ENCODE measurements at places on chromosomes 2 and 18. TPM values are rescaled to one million over a fixed set of nuclear protein-coding genes. Genes with fewer than 3 reads are reported as not detected.

The FAM136A gene
- 49.3 TPM for total RNA-seq

GRCh38 chr2:12754643-12755042, 37.9 kb downstream of the TRIB2 start:
- no peak for DNase-seq

DNA sequence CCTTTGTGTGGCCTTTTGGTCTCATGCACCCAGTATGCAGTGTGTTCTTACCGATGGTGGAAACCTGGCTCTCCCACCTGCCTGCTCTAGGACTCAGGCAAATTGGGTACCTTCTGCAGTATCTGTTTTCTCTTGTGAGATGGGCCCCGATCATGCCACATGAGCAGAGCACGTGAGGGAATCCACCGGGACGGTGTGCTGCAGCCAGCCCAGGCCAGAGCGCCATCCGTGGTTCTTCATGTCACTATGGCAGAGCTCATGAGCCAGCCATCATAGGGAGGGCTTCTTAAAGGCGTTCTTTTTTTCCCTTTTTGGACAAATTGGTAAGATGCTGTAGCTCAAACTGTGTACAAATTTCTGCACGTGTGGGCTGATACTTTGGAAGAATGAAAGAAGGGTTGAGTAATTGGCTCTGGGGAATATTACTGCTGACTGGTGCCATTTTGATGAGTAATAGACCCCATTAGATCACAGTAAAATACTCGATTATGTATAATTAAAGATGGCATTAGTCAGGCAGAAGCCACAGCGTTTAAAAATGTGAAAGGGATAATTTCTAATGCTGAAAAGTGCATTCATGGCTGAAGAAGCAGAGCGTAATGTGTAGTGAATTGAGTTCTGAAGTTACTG, 19.2 kb downstream of the SH3RF3 start:
- DNase-seq = no peak

The SMAD7 gene
- 46.2 TPM for total RNA-seq

The LRRFIP1 gene
- total RNA-seq = 72.6 TPM

DNA sequence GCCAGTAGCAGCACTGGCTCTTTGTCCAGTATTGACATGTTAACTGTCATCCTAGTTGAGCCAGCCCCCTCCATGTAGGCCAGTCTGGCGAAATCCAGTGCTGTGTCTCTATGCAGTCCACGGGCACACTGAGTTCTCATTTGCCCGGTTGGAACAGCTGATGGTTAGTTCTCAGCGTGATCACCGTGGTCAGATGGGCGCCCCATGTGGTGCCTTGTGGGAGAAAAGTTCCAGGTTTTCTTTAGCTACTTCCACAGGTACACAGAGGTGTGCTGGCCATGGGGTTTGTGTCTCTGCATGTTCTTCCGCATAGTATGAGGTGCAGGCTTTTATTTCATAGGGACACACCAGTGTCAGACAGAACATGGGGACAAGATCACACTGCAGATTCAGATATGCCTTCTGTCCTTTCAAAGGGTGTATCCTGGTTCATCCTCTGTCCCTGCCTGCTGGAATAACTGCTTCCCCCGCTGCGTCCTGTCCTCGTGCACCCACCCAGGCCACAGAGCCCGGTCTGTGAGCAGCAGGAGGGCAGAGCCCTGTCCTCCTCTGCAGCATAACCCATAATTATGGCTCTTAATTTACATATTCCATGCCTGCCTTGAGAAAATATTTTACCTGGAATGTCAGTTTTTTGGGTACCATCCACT, 334.1 kb downstream of the GBX2 start:
- DNase-seq = no peak

DNA sequence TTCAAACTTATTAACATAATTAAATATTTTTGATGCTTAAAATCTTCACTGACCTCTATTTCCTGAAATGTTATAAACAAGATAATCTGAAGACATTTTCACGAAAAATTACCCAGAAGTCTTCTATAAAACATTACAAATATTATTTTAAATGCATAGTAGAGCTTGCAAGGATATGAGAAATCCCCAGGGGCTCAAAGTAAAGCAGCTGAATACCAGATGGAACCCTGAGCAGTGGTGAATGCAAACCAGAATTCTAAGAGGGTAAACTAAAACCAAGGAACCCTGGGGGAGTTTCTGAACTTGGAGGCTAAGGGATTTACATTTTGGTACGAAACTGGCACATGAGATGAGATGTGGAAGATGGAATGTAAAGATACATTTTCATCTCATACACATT, 83.6 kb downstream of the FSHR start:
- no peak for DNase-seq

DNA sequence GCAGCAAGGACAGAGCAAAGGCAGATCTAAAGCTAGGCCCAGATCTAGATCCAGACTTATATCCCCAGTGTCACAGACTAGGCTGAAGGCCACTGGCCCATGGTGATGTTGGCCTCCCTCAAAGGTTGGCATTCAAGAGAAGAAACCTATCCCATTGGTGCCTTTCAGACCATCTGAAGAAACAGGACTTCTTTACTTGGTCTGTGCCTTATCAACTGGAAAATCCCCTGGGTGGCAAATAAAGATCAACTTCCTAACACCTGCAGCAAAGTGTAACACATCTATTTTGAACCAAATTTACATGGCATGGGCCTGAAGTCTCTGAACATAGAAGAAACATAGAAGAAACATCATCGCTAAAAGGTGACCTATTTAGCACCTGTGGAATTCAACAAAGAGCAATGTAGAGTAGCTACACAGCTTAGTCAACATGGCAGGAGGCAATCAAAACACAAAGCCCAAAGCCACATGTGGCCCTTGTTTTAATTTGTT, 35.8 kb downstream of the METTL4 start:
- DNase-seq = no peak

GRCh38 chr2:144078106-144078505, 441.8 kb downstream of the ZEB2 start:
- no peak for DNase-seq

The CLEC4F gene
- not detected for total RNA-seq

DNA sequence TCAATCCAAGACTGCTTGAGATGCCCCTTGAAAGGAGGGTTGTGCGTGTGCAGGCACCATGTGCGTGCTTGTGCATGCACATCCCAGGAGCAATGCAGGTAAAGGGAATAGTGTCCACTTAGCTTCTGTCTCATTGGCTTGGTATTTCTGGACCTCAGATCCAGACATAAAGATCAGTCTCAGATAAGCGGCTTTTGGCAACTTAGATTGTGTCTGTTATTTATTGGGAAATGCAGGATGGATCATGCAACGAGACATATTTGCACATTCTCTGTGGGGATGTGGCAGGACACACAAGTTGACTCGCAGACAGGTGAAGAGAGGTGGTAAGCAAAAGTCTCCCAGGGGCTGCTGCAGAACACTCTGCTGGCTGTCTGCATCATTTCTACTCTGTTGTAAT, 67.9 kb downstream of the SETBP1 start:
- no peak for DNase-seq

- DNase-seq = no peak
Observed at GRCh38 chr2:152493417-152493816, 158.4 kb downstream of the FMNL2 start.

- no peak for DNase-seq
Observed at GRCh38 chr2:201470821-201471731, 19.5 kb downstream of the STRADB start.

DNA sequence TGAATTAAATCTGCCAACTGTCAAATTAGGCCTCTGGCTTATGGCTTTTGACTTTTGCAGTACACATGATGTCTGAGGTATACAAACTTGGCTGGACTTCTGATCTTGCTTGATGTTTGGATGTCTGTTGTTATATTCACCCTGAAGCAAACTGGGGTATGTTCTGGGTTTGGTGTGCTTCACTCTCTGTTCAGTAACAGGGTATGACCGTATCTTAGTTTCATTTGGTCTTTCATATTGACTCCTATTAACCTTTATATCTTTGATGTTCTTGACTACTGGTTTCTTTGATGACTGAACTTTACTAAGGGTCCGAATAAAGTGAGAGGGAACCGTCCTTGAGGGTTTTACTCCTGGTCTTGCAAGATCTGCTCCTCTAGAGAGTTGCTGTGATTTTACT, 8.2 kb downstream of the CKAP2L start:
- DNase-seq = no peak

- no peak for DNase-seq
Observed at GRCh38 chr2:136121204-136121910, 3.4 kb upstream of the CXCR4 start.

DNA sequence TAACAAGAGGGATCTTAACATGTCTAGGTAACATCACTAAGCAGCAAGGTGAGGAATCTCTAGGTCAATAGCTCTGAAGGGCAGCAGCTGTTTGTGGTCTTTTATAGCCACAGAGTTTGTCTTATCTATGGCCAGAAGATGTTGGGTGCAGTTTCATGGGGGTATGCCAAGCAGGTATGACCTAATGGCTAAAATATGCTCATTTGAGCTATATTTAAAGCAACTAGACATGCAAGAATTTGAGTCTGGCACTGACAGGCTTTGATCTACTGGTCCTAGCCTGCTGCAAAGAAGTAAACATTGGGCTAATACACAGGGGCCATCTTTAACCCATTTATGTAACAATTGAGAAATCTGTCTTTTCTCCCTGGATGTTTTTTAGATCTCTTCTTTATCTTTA, 13.9 kb upstream of the UGP2 start:
- DNase-seq = peak; percentile 80

GRCh38 chr2:134623796-134624195, 95.0 kb downstream of the TMEM163 start:
- DNase-seq = no peak

The ITGB6 gene
- total RNA-seq = 383 TPM

The ERBB4 gene
- total RNA-seq = 1.9 TPM

The MGAT4A gene
- total RNA-seq = 8.7 TPM

DNA sequence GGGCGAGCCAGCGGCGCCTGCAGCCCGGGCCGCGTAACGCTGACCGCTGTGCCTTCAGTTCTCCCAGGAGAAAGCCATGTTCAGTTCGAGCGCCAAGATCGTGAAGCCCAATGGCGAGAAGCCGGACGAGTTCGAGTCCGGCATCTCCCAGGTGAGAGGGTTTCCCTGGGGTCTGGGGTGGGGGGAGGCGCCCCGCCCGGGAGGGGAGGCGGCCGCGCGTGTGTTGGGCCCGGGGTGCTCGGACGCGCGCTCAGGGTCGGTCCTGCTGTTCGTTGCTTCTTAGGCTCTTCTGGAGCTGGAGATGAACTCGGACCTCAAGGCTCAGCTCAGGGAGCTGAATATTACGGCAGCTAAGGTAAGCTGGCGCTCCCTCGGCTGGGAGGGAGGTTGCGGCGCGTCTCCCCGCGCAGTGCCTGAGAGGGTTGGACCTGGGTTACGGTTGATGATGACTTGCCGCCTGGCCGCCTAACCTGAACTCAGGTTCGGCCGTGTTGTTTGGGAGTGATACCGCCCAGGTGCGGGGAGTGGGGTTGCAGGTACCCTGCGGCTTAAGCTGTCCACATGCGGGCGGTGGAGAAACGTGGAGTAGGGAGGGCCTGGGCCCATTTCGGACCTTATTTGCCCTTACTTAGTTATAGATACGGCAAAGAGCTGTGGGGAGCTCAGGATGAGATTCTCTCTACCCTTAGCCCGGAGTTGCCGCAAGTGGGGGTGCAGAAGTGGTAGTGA, 638 bp downstream of the RPS7 start:
- DNase-seq = no peak

DNA sequence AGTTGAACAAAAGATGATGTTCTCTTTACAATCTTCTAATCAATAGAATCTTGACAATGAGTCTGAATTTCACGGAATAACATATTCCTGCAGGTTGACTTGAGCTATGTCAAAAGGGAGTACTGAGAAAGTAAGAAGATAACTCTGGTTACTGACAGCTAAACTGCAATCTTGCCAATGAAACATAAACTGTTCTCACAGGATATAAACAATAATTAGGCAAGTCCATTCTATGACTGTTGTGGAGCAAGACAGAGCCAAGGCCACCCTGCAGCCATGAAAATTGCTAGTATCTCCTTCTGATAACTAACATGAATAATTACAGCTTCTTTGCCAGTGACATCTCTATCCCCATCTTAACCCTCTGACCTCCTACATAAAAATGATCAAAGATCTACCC, 6.3 kb upstream of the RPRD1A start:
- DNase-seq = no peak

- no peak for DNase-seq
Observed at GRCh38 chr2:203741566-203741965, 35.1 kb downstream of the CD28 start.

The PSMA8 gene
- total RNA-seq = not detected

The ARL5A gene
- 85.4 TPM for total RNA-seq

The CCBE1 gene
- total RNA-seq = 8.7 TPM

DNA sequence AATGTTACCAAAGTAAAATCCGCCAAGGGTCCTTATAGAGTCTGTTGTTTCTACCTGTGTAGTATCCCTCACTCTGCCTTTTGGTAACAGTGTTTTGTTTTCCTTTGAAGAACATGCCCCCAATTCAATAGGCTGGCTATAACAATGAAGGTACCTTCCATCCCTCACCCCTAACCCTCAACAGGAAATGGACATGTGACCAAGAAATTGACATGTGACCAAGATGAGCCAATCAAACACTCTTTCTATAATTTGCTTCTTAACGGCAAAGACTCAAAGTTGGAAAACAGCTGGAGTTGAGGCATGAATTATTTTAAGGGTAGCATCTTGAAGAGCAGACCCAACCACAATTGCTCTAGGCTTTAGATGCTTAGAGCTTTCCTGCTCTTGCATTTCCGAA, 5.4 kb upstream of the MREG start:
- no peak for DNase-seq

- DNase-seq = no peak
Observed at GRCh38 chr2:211931314-211931713, 607.3 kb downstream of the ERBB4 start.

DNA sequence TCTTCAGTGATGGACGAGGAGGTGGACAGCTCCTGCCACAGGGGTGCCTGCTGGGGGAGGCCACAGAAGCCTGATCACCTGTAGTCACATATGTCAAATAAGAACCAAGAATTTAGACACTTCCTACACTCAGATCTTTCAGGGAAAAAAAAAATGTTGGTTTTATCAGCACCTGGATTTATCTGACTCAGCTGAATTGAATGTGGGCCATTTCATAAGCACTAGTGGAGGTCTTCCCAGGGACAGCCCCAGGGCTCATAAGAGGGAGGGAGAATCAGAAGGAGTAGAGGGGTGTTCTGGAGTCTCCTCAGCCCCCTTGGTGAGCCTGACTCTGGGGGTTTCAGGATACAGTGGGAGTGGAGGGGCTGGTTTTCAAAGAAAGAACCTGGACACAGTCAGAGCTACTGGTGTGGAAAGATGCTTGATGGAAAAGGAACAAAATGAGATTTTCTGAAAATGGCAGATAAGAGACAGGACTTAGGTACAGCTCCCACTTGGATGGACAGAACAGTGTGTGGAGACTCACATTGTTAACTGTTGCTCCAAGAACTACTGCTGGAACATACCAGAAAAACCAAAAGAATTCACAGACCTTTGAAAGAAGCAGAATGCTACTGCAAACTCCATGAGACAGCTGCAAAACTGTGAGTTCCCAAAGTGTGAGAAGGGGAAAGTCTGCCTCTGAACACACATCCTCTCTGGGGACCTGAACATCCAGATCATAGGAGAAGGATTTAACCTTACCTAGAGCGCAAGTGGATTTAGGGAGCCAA, 45.4 kb downstream of the LCT start:
- DNase-seq = peak; percentile 64

The KIF3C gene
- 28.9 TPM for total RNA-seq

- no peak for DNase-seq
Observed at GRCh38 chr18:45916302-45916701, 50.8 kb downstream of the EPG5 start.

GRCh38 chr2:129803871-129804270, 175.6 kb upstream of the RAB6C start:
- no peak for DNase-seq

- peak; percentile 56 for DNase-seq
Observed at GRCh38 chr2:95022309-95023221, 2.9 kb upstream of the MAL start.

The RAB31 gene
- total RNA-seq = 22.6 TPM

The DUSP2 gene
- total RNA-seq = 0.17 TPM

All from renal cortical epithelial cell (primary cell).